ENCODE measurements at places on chromosomes 2 and 18.
A peak's percentile ranks its signal among the peaks of the same experiment; 100 is the strongest.

DNA sequence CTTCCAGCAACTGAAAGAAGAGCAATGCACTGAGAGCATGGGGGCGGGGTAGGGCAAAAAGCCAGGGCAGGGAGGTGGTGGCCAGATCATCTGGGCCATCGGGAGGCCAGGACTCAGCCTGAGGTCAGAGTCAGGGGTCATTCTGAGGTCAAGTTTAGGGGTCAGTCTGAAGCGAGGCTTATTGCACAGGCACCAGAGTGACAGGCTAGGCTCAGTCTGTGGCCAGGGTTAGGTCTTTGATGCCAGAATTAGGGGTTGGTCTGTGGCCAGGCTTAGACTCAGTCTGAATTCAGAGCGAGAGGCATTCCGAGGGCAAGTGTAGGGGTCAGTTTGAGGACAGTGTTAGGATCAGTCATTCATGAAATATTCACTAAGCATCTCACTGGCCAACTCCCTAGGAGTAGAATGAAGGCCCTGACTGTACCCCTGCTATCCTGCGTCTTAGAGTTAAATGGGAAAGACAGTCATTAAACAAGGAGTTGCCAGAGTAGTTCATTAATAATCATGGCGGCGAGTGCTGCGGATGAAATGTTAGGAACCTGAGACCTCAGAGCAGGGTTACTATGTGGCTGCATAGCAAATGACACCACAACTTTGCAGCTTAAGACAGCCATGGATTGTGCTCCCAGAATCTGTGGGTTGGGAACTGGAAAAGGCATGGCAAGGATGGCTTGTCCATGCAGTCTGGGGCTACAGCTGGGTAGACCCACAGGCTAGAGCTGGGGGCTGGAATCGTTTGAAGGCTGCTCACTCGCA, 198.7 kb downstream of the CYP26B1 start:
- DNase-seq = no peak

DNA sequence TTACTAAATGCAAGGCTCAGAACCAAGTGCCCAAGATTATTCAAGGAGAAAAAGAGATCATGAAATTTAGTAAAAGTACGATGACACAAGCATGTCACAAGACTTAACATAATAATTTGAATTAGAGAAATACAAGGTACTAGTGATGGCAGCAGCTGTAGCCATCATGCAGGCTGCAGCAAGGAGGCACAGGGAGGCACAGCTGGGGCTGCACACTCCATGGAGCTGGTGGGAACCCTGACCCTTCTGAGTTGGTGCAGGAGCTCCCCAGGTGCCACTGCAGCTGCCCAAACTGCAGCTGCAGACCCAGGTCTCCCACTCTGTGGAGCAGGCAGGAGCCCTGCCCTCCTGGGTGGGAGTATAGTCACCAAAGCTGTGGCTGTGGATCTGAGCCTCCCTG, 46.0 kb downstream of the COL3A1 start:
- DNase-seq = no peak

DNA sequence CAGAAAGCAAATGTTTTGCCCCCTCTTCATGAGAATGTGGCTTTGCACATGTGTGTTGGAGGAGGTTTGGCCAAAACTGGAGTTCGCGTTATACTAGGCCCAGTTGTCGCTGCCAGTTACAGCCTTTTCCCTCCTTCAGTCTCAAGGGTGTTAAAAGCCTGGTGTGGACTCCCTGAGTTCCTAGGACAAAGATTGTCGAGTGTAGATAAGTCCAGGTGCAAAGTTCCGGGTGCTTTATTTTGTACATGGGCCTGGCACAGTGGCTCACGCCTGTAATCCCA, 542 bp upstream of the RNF103 start:
- no peak for DNase-seq

DNA sequence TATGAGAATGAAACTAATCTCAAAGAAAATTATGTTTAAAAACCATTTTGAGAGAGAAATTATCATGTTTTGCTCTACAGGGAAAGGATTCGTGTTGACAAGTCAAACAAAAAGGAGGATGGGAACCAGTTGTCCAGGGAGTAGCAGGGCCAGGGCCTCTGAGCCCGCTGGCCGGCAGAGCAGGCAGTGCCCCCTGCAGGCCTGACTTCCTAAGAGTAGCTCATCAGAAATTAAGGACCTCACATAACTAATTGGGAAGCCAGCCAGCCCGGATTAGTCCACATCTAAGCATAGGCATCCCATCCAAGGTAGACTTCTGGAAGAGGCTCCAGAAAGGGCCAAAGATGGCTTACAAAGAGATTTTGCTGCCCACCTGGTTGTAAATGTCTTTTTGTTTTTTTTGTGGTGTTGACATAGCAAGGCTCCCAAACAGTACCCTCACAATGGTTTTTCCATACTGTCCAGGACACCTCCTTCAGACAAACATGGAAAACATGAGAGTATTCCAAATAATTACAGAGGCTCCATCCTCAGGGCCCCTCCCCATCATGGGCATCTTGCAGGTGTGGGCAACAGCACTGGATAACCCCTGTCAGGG, 241.2 kb upstream of the TANK start:
- DNase-seq = peak; percentile 37

DNA sequence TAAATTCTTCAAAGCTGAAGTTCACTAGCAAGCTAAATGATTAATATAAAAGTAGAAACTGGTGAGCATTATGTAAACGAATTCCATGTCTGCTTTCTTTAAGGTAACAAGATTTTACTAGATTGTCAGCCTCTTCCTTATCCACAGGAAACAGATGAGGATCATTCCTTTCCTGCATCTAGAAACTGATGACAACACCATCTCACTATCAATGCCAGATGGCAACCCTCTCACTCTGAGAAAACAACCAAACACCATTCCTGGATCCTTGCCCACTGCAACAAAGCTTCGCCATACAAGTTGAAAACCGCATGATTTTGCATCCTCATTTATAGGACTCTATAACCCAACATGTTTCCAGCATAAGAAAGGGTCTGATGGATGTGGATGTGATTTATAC, 122.9 kb downstream of the ZNF521 start:
- DNase-seq = no peak

- DNase-seq = no peak
Measured at GRCh38 chr2:15427987-15428386, 133.1 kb downstream of the NBAS start.

DNA sequence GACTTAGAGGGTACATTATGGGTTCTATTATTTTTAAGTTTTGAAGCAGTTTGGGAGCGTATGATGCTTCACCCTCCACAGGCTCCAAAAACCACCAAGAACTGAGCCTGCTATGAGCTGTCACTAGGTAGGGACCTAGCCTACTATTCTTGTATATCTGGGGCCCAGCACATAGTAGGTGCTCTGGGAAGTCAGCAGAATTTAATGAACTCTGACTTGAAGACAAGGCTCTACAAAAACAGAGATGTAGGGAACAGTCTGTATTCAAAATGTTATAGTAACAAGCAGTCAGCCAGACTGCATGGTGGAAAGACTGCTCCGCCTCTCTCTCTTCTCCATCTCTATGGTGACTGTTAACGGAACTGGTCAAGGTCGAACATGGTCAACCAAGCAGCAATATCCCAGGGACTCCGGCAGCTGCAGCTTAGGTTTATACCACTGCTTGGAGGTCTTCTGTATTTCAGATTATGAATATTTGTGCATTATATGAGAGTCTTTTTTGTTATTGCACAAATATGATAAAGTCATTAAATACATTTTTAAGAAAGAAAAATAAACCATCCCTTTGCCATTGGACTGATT, 22.2 kb upstream of the YWHAQ start:
- DNase-seq = peak; percentile 52

DNA sequence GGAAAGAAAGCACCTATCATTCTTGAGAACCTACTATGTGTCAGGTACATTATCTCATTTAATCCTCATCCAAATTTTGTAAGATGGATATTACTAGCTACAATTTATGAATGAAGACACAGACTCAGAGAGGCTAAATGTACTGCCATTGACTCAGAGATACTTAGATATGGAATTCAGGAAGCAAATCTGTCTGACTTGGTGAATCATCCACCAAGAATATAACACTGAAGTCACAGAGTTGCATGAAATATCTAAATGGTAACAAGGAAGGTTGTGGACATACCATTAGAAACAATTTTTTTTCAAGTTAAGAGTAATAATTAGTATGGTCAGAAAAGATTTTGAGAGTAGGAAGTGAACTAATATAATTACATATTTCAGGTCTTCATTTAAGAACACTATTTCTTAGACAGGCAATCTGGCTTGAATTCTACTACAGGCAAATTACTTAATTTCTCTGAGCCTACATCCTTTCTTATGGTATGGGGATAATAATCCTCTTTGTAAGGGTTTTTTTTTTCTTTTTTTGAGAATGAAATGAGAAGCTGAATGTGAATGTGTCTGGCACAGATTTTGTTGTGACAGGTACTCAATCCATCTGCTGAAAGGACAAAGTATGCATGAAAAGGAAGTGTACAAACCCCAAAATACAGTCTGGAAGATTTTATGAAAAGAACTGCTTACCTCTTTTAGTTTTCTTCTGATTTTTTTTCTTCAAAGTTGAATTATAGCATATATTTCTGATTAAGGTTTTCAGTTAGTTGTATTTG, 14.8 kb upstream of the C2orf66 start:
- DNase-seq = no peak

DNA sequence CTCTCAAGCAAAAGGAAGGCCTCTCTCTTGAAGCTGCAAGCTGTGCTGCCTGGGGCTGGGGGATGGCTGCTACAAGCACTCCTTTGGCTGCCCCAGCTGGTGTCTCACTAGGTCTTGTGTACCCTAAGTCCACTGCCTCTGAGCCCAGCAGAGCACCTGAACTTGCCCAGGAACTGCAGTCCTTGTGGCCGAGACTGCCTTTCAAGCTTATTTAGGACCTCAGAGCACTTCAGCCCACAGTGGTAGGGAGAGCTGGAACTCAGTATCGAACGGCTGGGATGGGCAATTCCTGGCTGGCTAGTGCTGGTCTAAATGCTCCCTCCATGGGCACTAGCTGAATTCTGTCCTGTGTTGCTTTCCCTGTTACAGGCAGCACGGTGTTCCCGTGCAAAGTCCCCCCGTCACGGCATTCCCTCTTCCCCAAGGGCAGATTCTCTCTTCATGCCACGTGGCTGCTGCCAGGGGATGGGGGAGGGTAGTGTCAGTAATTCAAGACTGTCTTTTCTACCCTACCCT, 25.9 kb downstream of the STPG4 start:
- peak; percentile 58 for DNase-seq

DNA sequence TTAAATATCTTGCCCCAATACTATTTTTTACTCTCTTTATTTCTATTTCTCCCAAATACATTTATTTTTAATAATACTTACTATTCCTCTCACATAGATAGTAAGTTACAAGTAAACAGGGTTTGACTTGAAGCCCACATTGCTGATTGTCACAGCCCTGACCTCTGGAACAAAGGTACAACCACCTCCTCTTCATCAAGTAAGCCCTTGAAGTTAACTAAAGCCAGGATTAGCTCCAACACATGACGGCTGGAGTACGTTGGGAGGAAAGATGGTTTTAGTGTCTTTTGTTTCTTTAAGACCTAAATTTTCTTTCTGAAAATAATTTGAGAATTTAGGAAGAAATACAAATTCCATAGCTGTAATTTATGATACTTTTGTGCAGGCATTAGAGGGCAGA, 949 bp downstream of the MYOM1 start:
- DNase-seq = no peak

GRCh38 chr2:164675687-164676086, 54.4 kb upstream of the GRB14 start:
- DNase-seq = no peak

- DNase-seq = no peak
Measured at GRCh38 chr2:6785493-6785892, 80.2 kb downstream of the CMPK2 start.

- DNase-seq = no peak
Measured at GRCh38 chr2:64214281-64215115, 70.3 kb upstream of the PELI1 start.

DNA sequence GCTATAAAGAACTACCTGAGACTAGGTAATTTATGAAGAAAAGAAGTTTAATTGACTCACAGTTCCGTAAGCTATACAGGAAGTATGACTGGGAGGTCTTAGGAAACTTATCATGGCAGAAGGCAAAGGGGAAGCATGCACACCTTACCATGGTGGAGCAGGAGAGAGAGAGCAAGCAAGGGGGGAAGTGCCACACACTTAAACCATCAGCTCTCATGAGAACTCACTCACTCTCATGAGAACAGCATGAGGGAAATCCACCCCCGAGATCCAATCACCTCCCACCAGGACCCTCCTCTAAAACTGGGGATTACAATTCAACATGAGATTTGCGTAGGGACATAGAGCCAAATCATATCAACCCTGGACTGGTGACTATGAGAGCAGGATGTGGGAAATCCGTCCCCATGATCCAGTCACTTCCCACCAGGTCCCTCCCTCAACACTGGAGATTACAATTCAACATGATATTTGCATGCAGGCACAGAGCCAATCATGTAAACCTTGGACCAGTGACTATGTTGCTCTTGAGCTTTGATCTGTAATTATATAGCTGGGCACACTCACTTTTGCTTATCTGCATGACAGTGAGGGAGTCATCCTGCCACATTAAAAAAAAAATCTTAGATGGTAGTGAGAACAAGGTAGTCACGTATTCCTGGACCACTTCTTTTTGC, 12.9 kb downstream of the ADAM23 start:
- DNase-seq = peak; percentile 7
